Pancreas (tissue), 10 donors: ENCODE measurements at places on chromosomes 2 and 18. TPM values are rescaled to one million over a fixed set of nuclear protein-coding genes. Genes with fewer than 3 reads are reported as not detected.
A peak's percentile ranks its signal among the peaks of the same experiment; 100 is the strongest.

SOWAHC gene
- polyA plus RNA-seq: 3.2 TPM

DNA sequence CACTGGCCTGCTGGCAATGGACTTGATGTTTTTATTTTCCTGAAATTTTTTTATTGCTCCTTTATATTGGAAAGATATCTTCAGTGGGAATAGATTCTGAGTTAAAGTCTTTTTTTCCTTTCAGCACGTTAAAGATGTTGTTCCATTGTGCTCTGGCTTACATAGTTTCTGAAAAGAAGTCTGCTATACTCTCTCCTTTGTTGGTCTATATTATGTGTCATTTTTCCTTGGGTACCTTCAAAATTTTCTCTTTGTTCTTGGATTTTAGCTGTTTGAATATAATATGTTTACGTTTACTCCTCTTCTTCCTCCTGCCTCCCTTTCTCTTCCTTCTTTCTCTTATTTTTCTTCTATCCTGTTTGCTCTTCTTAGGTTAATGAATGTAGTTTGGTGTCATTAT, 105.5 kb downstream of the CAPN13 start:
- no peak for DNase-seq

KCNF1 gene
- 15.8 TPM for polyA plus RNA-seq

GRCh38 chr2:201661366-201661765, 18.1 kb upstream of the TMEM237 start:
- DNase-seq: no peak

STAMBP gene
- polyA plus RNA-seq: 16.7 TPM

- no peak for DNase-seq
These were observed 367.8 kb upstream of the HS6ST1 start for GRCh38 chr2:128686497-128686859.

DNA sequence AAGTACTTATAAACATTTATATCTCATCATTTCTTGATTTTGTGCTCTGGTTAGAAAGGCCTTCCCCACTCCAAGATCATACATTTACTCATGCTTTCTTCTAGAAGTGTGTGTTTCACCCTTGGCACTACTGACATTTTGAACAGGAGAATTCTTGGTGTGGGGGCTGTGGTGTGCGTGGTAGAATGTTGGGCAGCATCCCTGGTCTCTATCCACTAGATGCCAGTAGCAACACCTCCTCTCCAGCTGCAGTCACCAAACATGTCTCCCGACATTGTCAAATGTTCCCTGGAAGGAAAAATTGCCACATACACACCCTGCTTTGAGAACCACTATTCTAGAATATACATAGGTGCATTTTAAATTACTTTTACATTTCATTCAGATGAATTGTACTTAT, 8.7 kb upstream of the TGIF1 start:
- DNase-seq: peak; percentile 24

DNA sequence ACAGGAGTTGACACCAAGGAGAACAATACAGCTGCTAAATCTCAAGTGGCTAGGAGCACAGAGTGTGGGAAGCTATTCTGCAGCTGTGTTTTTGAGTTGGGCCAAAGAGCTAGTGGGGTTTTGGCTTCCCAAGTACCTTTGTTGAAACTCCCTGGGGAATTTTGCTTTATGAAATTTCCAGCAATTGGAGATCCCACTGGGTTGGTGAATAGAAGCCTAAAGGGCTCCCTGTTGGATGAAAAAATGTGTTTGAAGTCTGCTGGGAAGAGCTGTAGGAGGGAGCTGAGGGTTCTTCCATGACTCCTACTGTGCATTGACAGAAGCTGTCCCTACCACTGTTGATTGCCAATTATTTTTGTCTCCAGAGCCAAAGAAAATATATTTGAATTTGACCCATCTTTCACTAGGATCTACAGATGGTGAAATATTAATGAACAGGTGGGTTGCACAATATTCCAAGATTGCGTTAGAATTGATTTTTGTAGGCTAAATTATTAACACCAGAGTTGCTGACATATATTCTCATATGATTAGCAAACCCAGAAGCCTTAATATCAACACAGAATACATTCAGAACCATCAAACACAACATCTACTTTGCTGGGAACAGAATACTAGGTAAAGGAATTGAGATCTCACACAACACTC, 95.4 kb upstream of the CYP1B1 start:
- DNase-seq: no peak

DNA sequence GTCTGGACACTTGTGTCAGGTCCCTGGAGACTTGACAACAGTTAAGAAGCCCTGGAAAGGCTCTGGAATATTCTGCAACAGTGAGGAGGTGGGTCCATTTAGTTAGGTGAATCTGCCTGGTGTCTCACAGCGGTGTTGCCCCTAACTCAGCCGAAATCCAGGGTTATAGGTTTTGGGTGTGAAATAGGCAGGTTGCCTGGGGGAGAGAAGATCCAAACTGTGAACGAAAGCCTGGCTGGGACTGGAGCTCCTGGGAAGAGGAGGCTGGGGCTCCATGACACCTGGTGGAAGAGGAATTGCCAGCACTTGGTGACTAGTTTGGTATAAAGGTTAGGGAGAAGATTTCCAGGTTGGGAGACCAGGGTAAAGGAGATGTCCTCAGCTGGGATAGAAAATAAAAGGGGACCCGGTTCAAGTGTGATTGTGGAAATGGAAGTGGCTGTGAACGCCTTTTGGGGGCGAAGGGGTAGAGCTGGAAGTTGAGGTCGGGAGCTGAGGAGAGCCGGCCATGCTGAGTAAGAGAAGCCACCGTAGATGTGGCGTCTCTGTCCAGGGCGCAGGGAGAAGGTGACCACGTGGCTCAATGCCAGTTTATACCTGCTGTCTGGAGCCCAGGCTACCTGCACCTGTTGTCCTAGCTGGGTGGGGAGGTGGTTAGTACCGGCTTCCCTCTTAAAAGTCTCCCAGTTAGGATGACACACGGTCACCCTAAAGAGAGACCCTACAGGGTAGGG, 3.0 kb upstream of the GAREM2 start:
- DNase-seq: no peak

DNA sequence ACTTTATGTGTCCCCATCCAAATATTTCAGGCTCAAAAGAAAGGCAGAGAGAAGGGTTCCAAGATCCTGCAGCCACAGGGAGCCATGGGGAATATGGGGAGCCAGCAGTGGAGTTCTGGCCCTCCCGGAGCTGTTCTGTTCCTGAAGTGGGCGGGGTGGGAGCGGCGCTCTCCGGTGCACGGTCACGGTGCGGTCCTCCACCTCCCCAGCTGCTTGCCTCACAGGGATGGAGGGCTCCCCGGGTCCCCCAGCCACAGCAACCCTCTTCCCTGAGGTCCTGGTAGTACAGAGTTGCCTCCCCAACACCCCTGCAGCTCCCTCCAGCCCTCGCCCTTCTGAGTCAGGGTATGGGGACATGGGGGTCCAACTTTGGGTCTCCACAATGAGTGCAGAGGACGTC, 26.2 kb upstream of the SNED1 start:
- peak; percentile 30 for DNase-seq

GKN1 gene
- not detected for polyA plus RNA-seq

DNA sequence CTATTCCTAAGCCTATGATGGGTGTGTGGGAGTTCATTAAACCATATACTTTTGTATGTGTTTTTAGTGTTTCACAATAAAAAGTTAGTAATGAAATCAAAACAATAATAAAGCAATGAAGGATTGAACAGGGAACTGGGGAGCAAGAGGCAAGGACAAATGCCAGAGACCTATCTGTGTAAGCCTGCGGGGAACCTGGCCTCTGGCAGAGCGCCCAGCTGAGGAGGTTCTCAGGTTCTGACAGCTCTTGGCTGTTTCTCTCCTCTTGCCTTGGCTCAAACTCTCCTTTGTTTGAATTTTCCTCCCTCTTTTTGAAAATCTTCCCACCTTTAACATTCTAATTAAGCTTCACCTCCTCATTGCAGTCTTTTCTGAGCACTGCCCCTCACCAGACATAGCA, 200.0 kb upstream of the NCKAP5 start:
- DNase-seq: peak; percentile 70

- no peak for DNase-seq
These were observed 8.1 kb downstream of the EMILIN2 start for GRCh38 chr18:2854875-2855274.

TMEM247 gene
- not detected for polyA plus RNA-seq

ALKAL2 gene
- polyA plus RNA-seq: 66.9 TPM

DNA sequence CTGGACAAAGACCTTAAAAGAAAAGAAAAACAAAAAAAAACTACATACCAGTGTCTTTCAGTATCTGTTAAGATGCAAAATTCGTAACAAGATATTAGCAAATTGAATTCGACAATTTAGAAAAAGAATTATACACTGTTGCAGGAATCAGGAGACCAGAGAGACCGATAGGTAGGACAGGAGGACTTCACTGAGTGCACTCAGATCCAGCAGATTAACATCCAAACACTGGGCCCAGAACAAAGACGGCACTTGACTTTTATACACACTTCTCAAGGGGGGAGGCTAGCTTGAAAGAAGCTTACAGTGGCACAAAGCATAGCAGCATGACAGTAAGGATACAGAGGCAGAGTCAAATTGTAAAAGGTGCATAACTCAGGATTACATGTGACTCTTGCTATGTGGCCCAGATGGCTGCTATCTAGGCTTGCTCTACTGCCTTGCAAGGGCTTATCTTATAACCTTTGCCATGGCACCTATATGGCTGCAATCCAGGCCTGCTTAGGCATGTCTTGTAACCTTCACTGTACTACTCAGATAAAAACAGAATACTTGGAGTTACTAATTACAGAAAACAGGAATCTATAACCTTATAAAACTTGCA, 507.3 kb upstream of the LRRTM4 start:
- DNase-seq: no peak

UGT1A3 gene
- not detected for polyA plus RNA-seq

- DNase-seq: no peak
These were observed 1.4 kb upstream of the LAPTM4A start for GRCh38 chr2:20052861-20053281.

AMER3 gene
- polyA plus RNA-seq: 2.1 TPM

SPHKAP gene
- not detected for polyA plus RNA-seq

IL36RN gene
- polyA plus RNA-seq: not detected

DNA sequence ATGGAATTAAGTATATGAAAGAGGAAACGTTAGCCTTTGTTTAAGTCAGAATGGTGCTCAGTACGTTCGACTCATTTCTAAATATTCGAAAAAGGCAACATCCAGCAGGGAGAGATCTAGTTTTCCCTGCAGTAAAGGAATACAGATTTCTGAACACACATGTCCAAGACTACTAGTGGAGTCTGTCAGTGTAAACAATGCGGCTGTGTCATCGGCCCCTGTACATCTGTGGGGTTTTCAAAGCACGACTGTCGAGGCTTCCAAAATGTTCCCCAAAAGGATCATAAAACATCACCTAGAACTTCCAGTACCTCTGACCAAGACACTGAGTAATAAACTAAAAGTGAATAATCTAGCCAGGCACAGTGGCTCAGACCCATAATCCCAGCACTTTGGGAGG, 112.8 kb downstream of the ZNF516 start:
- DNase-seq: no peak

- no peak for DNase-seq
These were observed 4.3 kb upstream of the RBM43 start for GRCh38 chr2:151265991-151266390.

- no peak for DNase-seq
These were observed 60.7 kb downstream of the ASXL2 start for GRCh38 chr2:25817630-25818029.

GRCh38 chr2:203894262-203894661, 26.7 kb downstream of the CTLA4 start:
- DNase-seq: no peak

DNA sequence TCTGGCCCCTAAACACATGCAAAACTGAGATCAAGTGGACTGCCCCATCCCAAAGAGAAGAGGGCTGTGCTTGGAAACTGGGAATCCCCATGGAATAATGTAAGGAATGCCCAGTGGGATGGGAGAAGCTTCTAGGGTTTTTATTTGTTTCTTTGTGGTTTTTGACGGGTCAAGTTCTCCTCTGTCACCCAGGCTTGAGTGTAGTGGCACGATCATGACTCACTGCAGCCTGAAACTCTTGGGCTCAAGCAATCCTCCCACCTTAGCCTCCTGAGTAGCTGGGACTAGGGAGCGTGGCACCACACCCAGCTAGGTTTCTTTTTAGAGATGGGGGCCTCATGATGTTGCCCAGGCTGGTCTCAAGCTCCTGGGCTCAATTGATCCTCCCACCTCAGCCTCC, 101.7 kb upstream of the ZSWIM2 start:
- DNase-seq: no peak

DNA sequence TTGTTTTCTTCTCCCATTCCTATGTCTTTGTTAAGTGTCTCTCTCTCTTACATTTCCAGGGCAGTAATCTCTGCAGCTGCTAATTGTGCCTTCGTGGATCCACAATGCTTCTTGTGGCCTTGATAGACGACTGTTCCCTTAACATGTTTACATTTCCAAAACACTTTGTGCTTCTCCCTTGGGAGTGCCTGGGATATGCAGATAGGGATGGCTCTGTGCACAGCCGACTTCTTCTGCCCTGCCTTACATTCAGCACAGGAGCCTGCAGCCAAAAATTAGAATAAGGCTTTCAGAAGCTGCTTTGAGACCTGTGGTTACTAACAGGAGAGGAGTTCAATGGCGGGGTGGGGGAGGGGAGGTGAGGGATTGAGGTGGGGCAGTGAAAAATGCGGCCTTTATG, 328.9 kb downstream of the TDRD15 start:
- DNase-seq: no peak

DNA sequence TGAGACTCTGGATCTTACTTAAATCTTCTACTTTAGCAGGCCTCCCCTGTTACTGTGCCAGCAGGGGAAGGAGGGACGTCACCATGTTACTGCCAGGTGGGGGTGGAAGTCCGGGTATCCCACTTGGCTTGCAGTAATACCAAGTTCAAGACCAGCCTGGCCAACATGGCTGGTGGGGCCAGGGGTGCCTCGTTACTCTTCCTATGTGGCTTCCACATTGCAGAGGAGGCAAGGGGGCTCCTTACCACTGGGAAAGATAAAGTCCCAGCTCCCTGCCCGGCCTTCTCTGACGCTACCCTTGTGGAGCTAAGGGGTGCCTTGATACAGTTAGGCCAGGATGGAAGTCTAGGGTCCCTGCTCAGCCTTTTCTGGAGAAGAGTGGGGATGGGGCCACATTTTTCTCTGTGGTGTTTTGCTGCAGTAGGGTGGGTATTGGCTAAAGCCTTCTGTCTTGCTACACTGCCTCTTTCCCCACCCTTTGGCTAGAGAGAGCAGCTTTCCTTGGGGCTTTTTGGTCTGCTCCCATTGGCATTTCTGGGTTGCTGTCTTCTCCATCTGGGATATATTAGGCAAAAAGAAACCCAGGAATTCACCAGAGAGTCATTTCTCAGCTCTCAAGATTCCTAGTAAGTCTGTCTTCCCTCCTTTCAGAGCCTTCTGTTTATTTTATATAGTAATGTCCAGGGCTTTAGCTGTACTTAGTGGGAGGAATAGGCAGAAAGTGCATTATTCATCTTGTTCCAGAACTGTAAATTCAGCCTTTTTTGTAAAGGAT, 21.9 kb downstream of the ELMOD3 start:
- DNase-seq: no peak

GATA6 gene
- polyA plus RNA-seq: 20.1 TPM

OR6B2 gene
- not detected for polyA plus RNA-seq

DNA sequence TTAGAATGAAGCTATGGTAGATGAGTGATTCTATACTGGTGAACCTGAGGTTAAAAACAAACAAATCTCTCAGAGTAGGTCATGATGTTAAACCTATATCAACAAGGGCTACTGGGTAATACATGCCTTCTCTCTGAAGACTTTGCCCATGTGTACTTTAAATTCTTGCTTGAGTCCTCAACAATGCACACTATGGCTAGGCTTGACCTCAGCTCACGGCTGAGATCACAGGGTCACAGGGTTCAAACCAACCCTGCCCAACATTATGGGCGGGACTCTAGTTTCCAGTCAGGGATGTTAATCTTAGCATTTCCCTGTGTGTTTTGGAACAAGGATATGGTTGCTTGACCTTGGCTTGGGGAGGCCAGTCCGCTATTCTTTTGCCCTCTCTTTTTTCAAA, 7.7 kb downstream of the CD28 start:
- DNase-seq: no peak

SATB2 gene
- polyA plus RNA-seq: 2.1 TPM
